Left cardiac atrium (tissue), 4 donors: ENCODE measurements at places on chromosomes 7 and 10.

DNA sequence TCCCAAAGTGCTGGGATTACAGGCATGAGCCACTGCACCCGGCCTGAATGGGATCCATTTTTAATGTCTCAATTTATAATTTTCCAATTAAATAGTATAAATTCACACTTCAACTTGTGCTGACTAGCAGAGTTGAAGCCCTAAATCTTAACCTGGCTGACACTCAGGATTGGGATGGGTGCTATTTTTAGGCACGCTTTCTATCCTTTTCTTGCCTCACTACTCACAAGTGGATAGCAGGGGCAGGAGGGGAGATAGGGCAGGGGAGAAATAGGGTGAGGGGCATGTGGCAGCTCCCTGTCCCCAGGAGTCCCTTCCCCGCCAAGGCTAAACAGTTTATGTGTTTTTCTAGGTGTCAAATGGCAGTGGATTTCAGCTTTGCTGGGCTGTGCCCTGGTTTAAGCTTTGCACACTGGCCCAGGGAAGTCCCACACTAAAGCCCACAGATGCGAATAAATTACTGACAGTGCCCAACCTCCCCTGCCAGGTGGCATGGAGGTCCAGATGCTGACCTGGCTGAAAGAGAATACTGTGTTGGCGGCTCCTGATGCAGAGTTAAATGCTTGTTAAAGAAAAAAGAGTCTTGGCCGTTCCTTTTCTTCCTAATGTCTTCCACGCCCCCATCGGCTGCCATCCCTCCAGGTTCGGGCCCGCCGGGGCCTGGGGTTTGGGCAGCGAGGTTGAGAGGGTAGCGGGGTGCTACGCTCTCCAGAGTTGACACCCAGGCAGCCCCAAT is 36.2 kb upstream of the EFCAB10 start:
- DNase-seq, result no peak

DNA sequence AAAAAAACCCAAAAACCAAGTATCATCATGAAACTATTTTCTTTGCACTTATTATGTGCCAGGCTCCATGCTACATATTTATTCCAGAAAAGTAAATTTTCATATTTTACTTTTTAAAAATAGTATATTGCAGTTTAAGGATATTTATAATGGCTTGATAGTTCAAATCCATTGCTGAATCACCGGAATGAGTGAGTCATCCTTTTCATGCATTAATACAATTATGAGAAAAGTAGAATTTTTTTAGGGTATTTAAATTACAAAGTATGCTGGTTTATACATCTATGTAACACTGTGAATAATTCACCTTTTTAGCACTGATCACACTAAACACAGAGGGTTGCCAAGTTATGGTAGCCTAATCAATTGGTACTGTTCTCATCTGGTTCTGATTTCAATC is 54.3 kb downstream of the SLC16A9 start:
- DNase-seq, result no peak

DNA sequence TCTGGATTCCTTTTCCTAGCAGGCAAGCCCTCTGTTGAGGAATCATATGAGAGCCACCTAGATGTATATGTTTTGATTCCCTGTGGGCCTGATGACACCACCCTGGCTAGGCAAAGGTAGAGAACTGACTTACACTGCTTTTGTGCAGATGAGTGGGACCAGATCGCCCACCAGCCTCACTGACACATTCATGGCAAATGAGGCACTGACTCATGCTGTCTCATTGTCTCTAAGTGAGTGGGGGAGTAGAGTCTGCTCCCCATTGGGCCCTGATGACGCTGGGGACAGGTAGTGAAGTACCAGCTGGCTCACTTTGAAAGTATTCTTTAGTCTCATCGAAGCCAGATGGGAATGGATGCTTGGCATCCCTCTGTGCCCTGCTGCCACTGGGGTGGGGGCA is 326.3 kb downstream of the ABCA13 start:
- no peak for DNase-seq

GRCh38 chr7:28290496-28290895 is 109.9 kb upstream of the JAZF1 start:
- no peak for DNase-seq
